Foreskin fibroblast (primary cell): ENCODE measurements at places on chromosomes 12 and 14.

DNA sequence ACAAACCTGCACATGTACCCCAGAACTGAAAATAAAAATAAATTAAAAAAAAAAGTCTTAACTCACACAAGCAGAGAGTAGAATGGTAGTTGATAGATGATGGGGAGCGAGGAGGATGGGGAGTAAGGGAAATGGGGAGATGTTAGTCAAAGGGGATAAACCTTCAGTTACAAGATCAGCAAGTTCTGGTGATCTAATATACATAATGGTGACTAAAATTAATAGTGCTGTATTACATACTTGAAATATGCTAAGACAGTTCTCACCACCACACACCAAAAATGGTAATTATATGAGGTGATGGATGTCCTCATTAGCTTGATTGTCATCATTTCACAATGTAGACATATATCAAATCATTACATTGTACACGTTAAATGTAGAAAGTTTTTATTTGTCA lies 3.2 kb upstream of the C12orf42 start:
- DNase-seq = no peak

DNA sequence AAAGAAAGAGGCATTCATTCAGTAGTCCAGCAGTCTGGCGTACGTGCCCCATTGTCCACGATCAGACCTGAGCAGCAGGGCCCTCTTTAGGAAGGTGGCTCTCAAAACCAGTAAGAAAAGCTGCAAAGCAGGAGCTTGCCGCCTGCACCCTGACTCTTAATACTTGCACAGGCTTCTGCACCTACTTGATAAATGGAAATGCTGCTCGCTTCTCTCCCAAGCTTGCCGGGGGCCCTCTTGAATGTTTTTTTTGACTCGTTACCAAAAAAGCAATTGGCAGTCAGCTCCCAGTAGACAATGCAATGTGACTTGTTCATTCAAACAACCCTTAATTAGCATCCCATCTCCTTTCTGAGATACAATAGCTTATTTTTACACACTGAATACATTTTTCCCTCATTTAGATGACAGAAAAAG lies 27.2 kb upstream of the PTPRB start:
- no peak for DNase-seq

- DNase-seq = peak; percentile 63
These were observed 32.2 kb downstream of the SUSD6 start for GRCh38 chr14:69643430-69644200.

GRCh38 chr14:81509838-81510452 lies 23.7 kb downstream of the SEL1L start:
- DNase-seq = no peak

- no peak for DNase-seq
These were observed 116.0 kb upstream of the LHX5 start for GRCh38 chr12:113587720-113588119.

- DNase-seq = no peak
These were observed 76.6 kb downstream of the PAX9 start for GRCh38 chr14:36738269-36738668.
